Stimulated activated CD4-positive, alpha-beta T cell treated with anti-CD3 and anti-CD28 coated beads, Interleukin-4, amount 100 ng/mL, for 4 hours (primary cell): ENCODE measurements at places on chromosomes 13 and 19.

DNA sequence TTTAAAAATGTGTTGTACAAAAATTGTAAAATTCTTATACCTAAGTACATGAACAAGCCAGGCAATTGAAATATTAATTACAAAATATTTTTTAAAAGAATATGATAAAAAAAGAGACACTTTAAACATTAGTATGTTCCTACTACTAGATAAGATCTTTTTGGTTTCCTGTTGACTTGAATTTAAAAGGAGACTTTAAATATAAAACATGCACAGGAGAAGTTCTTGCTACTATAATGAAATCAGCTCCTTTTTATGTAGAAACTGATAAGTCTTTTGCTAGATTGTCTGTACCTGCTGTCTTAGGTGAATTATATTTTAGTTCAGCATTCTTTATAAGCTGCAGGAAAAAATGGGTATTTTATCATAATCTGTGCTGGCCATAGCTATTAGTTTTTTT, 140.2 kb downstream of the TNFSF13B start:
- DNase-seq, result no peak

DNA sequence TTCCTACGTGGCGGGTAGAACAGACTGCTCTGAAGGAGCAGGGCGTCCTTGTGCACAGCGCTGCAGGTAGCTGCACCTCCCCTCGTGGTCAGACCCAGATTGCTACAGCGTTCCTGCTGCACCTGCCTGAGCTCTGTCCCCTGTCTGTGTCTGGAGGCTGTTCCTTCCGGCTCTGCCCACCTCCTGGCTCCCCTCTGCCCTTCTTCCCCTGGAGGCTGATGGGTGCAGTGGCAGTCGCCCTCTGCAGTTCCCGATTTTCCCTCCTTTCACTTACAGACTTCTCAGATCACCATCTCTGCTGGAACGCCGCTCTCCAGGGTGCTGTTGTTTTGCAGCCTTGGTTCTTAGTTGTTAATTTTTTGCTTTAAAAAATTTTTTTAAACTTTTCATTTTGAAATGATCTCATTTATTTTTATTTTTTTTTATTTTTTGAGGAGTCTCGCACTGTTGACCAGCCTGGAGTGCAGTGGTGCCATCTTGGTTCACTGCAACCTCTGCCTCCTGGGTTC, 53.6 kb downstream of the SMARCA4 start:
- DNase-seq, result no peak

GRCh38 chr13:35028338-35028867, 86.3 kb downstream of the NBEA start:
- no peak for DNase-seq

GRCh38 chr19:38831142-38831605, 420 bp downstream of the ECH1 start:
- DNase-seq, result no peak

- DNase-seq, result no peak
These were observed 4.0 kb downstream of the NKPD1 start for GRCh38 chr19:45156751-45157150.

DNA sequence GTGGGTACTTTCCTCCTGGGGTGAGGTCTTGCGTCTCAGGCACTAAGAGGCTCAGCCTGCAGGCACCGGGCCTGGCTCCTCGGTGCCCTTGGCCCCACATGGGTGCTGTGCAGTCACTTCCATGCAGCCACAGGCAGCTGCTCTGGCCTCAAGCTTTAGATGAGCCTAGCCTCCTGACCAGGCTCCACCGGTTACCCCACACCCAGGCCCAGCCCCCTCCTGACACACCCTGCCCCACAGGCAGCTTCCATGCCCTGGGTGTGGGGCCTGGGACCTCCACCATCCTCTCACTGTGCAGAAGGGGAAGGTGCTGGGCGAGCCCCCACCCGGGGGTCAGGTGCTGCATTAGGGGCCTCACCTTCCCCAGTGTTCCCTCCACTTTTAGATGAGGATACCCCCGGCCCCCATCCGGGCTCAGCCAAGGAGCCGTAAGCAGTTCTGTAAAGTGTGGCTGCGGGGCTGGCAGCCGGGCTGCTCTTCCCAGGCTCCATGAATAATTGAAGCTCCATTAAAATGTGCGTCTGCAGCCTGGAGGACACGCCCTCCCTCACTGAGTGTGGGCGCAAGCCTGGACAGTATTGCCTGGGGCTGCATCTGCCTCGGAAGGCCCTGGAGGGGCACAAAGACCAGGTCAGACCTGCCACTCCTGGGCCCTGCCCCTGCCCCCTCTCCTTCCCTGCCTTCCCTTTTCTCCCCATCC, 72.5 kb upstream of the KCTD15 start:
- DNase-seq, result no peak

- DNase-seq, result no peak
These were observed 816.9 kb upstream of the SLC10A2 start for GRCh38 chr13:103883164-103883563.

- DNase-seq, result peak; percentile 73
These were observed 1.5 kb downstream of the ZIC5 start for GRCh38 chr13:99969919-99970650.

GRCh38 chr13:45468635-45469034, 3.9 kb downstream of the COG3 start:
- DNase-seq, result no peak
